GM12891 (cell line): ENCODE measurements at places on chromosomes 1 and 21.

DNA sequence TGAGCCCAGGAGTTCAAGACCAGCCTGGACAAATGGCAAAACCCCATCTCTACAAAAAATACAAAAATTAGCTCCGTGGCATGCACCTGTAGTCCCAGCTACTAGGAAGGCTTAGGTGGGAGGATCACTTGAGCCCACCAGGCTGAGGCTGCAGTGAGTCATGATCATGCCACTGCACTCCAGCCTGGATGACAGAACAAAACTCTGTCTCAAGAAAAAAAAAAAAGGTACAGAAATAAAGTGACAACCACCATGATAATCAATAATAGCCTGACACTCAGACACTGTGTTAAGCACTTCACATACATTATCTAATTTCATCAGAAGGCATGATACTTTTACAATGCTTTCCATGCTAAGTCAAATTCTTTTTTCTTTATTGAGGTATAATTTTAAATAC is 53.1 kb downstream of the ST7L start:
- no peak for DNase-seq

DNA sequence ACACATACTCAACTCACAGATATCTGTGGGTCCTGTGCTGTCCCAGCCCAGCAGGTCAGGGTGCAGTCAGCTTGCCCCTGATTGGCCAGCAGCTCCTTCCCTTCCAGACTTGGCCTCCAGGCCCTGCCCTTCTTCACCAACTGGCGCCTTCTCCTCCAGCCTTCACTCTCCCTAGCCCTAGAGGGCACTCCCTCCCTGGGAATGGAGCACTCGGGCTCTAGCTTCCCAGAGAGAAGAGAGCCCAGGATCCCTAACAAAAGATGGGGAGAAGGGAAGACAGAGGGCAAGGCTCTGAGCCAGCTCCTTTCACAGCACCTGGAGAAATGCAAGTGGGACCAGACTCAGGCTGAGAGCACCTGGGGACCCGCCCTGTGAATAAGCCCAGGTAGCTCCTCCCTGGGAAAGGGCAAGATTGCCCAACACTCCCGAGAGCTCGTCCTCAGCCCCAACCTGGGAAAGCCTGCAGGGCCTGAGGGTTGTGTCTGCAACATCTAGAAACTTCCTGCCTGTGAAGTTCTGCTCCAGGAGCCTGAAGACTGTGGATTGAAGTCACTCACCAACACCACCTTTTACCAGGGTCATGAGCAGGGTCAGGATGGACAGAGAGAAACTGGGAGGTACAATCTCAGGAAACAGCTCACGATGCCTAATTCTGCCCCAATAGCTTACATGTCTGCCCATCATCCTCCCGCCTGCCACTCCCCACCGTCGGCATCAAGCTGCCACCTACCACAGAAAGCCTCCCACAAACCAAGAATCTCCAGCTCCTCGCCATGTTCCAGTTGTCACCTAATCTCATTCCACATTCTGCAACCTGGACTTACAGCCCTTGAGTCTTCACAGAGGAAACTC is at the start of gene PGLYRP4:
PGLYRP4 (minus strand) TSS at position 331 of the 852 bp plus-strand sequence. CDS start 909 bp downstream, outside the sequence.
- no peak for DNase-seq

DNA sequence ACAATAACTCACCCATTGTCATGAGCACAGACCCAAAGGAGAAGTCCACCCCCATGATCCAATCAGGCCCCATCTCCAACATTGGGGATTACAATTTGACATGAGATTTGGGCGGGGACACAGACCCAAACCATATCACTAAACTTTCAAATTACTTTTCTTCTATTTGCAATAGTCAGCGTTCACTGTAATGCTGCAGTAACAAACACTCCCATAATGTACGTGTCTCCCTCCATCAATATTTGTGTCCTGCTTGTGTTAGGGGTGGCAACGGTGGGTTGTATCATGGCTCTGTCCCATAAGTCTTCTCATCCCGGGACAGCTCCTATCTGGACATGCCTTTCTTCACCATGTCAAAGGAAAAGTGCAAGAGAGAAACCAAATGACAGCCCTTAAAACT is 26.2 kb downstream of the TFF3 start:
- no peak for DNase-seq

- no peak for DNase-seq
Measured at GRCh38 chr1:20366056-20366462, 75.4 kb downstream of the VWA5B1 start.

DNA sequence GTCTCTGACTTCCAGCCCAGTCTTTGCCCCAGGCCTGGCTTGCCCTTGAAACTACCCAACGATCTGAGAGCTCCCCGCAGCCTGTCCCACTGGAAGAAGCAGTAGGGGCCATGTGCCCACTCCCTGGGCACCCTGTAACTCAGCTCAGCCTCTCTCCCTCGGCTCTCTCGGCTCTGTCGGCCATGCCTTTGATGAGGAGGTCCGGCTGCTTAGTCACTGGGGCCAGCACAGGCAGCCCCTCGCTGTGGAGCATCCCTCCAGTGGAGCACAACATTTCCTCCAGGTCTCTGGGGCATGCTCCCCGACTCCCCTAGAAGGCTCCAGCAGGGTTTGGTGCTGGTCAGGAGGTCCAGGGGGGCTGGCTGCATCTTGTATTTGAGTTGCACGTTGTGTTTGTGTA is 83.3 kb upstream of the DISP3 start:
- DNase-seq = no peak

DNA sequence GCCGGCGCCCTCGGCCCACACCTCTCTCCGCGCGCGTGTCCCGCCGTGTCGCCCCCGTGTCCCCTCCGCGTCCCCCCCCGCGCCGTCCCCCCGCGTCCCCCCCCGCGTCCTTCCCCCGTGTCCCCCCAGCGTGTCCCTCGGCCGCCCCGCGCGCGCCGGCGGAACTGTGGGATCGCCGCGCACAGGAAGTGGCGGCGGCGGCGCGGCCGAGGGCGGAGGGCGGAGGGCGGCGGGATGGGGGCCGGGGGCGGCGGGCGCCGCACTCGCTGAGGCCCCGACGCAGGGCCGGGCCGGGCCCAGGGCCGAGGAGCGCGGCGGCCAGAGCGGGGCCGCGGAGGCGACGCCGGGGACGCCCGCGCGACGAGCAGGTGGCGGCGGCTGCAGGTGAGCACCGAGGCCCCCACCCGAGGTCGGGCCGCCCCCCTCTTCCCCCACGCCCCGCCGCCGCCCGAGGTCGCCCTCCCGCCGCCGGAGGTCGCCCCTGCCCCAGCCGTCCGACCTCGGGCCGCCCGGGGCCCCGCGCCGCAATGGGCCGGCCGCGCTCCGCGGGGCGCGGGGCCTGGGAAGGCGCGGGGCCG is at the start of gene AGPAT3:
AGPAT3 (plus strand) TSS at position 262 of the 578 bp plus-strand sequence. CDS start 94,459 bp downstream, outside the sequence.
- peak; percentile 42 for DNase-seq

DNA sequence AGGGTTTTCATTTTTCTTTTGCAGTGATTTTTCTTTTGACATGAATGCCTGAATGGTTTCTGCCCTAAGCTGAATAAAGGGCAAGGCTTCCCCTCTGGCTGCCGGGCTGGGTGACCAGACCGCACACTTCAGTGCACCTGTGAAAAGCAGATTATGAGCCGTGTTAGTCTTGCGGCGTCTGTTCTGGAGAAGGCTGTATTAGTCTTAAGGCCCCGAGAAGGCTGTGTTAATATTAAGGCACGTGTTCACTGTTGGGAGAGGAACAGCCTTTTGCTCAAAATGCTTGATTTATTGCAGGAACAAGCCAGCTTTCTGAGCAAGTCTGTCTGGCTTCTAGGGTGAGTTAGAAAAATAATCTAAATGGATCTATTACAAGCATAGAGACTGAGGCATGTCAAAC is 54.7 kb upstream of the DNAH14 start:
- DNase-seq = no peak

- DNase-seq = no peak
Measured at GRCh38 chr21:40505681-40506080, 341.3 kb downstream of the DSCAM start.

- DNase-seq = no peak
Measured at GRCh38 chr1:189597083-189597482, 880.6 kb downstream of the BRINP3 start.

DNA sequence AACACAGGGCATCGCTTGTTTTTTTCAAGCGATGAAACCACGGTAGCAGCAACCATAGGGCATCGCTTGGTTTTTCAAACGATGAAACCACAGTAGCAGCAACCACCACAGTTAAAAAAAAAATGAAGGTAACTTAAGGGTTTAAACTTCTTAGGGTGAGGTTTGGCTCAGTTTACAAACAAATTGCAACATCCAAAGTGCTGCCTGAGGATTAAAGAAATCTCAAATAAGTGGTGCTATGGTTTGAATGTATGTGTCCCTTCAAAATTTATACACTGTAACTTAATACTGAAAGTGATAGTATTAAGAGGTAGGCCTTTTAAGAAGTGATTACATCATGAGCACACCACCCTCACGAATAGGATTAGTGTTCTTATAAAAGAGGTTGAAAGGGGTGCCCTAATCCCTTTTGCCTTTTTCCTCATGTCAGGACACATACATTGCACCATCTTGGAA is 6.4 kb upstream of the GBP5 start:
- no peak for DNase-seq

DNA sequence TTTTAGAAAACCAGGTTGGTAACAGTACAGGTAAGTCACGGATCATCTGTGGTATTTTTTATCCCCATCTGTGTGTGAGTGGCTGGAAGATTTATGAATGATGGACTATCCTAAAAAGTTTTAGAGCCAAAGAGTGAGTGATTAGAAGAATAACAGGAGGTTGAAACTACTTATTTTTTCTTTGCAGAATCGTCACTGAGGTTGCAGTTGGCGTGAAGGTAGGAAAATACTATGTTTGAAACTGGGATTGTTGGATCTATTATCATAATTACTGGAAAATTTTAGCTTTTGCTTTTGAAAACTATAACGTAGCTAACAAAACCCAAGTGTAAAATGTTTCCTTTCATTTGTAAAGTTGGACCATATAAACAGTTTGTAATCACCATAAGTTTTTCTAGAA is 1.8 kb downstream of the PTBP2 start:
- DNase-seq = no peak

- no peak for DNase-seq
Measured at GRCh38 chr1:64675718-64676345, 69.0 kb upstream of the RAVER2 start.

GRCh38 chr1:25004355-25004754 is 74.3 kb upstream of the RUNX3 start:
- DNase-seq = no peak

- DNase-seq = no peak
Measured at GRCh38 chr1:92118826-92119225, 38.7 kb downstream of the BTBD8 start.

DNA sequence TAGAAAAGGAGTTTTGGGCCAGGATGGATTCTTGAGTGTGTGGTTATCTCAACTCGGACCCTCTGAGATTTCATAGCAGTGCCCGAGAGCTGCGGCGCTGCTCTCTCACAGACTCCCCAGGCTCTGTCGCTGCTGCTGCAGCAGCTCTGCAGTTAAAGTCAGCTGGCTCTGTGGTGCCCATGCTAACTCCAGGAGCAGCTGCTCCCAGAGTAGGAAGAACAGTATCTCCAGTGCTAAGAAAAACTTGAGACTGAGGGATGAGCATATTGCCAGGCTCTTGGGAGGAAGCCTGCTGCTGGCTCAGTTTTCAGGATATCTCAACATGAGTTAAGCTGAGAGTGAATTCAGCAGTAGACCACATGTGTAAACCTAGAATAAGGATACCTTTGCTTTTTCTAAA is 4.5 kb downstream of the LCE2D start:
- no peak for DNase-seq

- no peak for DNase-seq
Measured at GRCh38 chr21:32516756-32517649, 68.3 kb downstream of the TCP10L start.

- peak; percentile 40 for DNase-seq
Measured at GRCh38 chr1:200510228-200510623, 100.4 kb upstream of the ZNF281 start.

- DNase-seq = no peak
Measured at GRCh38 chr1:171250263-171250662, 2.0 kb downstream of the FMO1 start.

DNA sequence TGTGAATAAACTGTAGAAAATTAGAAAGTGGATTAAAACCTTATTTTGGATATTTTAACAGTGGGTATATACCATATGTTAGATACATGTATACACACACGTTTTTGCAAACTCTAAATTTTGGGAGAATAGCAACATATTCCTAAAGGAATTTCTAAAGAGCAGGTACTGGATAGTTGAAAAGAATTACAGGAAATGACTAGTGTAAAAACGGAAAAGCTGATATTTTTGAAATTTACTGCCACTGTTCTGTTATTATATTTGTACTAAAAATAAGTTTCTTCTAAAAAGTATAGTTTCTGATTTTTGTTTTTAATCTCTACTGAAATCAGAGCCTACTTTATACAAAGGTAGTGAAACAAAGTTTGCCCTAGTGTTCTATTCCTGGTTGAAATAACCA is 114.1 kb downstream of the HS2ST1 start:
- DNase-seq = no peak

- no peak for DNase-seq
Measured at GRCh38 chr1:234916840-234917239, 211.8 kb downstream of the TOMM20 start.

DNA sequence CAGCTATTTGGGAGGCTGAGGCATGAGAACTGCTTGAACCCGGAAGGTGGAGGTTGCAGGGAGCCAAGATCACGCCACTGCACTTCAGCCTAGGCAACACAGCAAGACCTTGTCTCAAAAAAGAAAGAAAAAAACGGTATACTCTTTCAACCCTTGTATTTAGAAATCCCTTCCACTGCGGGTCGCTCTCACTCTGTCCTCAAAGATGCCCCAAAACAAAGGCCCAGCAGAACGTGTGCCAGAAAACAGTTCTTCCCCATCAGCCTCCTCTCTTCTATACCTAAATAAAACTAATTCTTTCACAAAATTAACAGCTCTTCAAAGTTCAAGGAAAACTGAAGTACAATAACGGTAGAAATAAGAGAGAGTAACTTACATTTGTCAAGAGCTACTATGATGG is 13.2 kb downstream of the SETD4 start:
- DNase-seq = no peak
